Stomach (tissue), 19 donors: ENCODE measurements at places on chromosomes 1 and 21.

GRCh38 chr1:12618965-12619791 lies 1.2 kb upstream of the DHRS3 start:
- DNase-seq: peak; percentile 89

DNA sequence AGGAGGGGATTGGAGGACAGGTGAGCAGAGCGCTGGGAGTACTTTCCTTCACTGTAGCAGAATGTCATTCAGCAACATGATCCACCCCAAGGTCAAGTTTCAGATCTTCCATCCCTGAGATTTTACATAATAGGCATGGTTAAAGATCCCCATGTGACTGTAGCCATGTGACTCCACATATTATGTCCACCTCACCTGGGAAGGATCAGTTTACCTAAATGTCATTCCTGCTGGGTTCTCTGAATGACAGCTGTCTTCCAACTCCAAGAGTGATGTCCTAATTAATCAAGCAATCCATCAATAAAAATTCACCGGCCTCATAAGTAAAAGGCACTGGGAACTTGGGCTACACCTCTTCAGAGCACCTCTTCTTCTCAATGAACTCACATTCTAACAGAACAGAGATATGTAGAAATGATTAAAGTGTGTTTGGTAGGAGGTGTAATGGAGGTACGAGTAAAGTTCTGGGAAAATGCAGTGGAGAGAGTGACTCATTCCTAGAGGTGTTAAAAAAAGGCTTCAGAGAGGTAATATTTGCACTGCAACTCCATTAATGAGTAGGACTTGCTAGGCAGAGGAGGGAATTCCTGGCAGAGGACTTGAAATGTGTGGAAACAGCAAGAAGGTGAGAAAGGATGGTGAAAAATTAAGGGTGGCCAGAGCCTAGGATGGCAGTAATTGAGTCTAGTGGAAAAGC lies 22.2 kb upstream of the MAPKAPK2 start:
- no peak for DNase-seq

DNA sequence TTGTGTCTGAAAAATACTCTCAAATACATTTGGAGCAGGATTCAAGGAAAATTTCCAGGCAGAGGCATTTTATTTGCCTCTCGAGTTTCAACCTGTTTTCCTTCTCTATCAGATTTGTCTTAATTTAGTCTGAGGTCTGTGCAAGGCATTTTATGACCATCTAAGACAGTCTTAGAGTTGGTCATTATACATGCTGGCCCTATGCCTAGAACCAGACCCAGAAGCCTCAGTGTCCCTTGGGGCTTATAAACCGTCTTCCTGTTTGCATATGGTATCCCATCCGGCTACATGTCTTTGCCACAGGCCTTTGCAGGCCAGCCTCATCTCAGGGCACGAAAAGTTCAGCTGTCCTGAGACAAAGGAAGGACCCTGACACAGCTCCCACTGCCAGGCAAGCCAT lies 346.1 kb downstream of the SIPA1L2 start:
- DNase-seq: no peak

DNA sequence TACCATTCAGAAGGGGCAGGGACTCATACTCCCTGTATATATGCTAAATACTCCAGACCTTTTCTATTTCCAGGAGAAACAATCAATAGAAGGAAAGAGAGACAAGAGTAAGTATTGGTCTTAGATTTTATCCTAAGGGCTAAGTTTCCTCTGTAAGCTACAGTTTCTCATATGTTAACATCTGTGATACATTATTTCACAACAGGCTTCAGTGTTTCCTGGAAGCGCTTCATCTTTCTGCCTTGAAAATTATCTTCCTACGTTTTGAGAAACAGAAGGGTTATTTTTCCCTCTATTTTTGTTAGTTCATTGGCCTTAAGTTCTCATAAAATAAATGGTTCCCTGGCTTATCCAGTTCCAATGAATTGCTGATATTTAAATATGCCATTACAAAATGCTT lies 15.6 kb downstream of the FMO1 start:
- no peak for DNase-seq

DNA sequence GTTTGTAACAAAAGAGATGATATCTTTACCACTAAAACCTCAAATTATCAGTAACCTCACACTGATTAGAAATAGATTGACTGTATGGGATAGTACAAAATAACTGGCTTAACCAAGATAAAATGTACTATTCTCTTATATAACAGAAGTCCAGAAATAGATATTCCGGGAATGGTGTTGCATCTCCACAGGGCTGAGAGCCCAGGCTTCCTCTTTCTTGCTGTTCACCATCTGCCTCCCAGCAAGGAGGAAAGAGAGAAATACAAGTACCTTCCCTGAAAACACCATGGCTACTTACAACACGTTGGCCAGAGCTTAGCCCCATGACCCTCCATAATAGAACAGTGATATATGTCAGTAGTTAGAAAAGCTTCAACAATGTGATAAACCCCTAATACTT lies 47.0 kb upstream of the KCNK1 start:
- no peak for DNase-seq

DNA sequence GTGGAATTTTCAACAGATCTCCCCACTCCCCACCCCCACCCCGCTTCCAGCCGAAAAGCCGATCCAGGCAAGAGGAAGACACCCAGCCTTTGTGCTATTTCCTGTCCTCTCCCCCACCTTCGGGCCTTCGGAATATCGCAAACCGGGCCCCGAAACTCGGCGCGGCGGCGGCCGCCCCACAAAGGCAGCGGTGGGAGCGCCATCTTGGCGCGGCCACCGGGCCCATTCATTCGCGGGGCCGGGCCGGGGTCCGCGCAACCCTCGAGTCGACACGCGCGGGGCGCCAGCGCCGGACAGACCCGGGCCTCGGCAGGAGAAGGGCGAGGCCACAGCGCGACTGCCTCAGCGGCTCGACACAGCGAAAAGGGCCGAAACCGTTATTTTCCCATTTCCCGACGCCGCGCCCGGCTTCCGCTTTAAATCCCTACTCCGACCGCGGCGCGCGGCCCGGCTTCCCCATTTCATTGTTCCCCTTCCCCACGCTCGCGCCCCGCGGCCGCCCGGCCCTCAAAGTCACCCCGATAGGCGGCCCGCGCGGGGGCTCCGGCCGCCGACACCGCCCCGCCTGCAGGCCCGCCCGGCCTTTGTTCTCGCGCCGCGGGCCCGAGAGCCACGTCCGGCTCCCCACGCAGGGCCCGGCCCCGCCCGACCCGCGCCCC lies 911 bp downstream of the GNB1 start:
- peak; percentile 71 for DNase-seq

- no peak for DNase-seq
These were observed 27.9 kb downstream of the C1orf115 start for GRCh38 chr1:220717800-220718640.

- peak; percentile 49 for DNase-seq
These were observed 153.3 kb upstream of the SGIP1 start for GRCh38 chr1:66380452-66381212.

DNA sequence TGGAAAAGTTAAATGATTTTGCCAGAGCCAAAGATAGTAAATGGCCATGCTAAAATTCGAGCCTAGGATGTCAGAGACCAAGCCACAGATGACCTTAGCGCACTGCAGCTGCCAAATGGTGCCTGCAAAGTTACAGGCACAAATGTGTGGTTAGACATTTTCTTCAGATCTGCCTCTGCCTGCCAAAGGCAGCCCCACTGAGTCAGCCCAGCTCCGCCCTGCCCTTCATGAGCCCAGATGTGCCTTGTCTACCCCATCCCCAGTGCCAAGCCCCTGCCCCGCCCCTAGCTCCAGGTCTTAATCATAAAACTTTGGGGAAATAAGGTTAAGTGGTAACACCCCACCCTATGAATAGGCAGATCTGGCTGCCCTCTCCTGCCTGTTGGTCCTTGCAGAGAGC lies 105.9 kb downstream of the DTL start:
- no peak for DNase-seq

DNA sequence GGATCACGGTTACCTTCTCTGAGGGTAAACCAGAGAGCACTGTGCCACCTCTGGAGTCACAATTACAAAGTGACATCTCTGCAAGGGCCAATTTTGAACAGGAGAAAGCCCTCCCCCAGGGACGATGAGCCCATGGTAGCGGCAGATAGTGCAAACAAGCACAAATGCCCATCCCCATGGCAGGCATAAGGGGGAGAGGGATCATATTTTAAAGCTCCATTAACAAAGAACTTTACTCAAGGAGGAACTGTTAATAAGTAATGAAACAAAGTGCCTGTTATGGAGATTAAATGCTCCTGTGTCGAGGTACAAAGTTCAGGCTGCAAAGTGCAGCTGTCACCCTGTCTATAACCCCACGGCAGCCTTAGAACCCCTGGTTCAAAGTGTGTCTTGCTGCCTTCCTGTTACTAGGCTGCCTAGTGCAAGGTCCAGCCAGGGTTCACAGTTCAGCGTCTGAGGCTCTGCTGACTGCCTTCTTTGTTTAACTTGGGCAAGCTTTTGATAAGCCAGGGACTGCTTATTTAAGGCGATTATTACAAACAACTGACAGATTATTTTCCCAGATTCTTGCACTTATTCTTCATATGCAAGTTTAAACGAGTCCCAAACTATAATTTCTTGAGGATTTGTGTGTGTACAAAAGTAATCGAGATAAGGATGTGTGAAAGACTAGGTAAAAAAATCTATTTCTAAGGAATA lies 75.7 kb upstream of the NRIP1 start:
- peak; percentile 86 for DNase-seq

DNA sequence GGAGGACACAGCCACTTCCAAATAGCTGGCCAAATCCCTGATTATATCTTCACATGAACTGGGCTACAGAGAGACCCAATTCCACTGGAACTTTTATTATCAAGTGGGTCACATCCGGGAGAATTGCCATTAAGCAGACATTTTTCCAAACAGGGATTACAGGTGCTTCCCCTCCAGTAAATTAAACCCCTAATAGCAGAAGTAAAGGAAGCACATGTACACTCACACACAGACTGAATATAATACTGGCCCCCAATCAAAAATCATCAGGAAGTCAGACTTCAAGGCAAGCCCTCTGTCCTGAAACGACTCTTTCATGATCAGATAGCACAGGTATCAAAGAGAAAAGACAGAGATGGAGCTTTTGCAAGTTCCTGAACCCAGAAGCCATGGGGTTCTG lies 118.6 kb upstream of the PPP2R5A start:
- no peak for DNase-seq

- DNase-seq: no peak
These were observed 409.1 kb upstream of the KAZN start for GRCh38 chr1:14189381-14189780.

DNA sequence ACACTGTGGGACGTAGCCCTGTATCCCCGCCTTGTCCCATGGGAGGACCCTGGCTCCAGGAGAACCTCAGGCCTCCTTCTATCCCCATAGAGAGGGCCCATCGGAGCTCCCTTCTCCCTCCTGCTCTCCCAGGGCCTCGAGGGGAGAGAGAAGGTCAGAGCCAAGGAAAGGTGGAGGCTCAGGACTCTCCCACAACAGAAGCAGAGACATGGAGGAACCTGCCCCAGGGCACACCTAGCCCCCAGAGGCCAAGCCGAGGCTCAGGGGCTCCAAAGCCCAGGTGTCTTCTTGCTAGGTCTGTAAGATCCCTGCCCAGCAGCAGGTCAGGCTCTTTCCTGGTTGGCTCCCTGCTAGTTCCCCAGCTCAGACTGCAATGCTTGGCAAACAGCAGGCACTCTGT lies 34.4 kb upstream of the ARF1 start:
- no peak for DNase-seq

- DNase-seq: peak; percentile 77
These were observed 476 bp downstream of the BATF3 start for GRCh38 chr1:212699104-212699624.

DNA sequence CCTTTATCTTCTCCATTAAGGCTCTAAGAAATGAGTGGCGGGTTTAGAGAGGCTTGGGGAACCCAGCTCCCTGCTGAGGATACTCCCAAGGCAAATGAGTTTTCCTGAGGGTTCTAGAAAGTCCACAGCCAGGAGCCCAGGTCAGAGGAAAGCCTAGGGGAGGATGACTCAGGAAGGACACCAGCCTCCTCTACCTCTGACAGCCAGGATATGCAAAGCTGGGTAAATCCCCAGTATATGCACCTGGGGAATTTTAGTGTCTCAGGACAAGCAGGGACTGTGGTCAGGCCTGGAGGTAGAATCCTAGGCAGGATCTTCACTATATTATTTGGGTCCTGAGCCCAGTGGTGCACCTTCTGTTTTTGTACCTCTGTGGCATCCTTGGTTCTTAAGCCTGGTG lies 23.5 kb upstream of the WNT4 start:
- no peak for DNase-seq

DNA sequence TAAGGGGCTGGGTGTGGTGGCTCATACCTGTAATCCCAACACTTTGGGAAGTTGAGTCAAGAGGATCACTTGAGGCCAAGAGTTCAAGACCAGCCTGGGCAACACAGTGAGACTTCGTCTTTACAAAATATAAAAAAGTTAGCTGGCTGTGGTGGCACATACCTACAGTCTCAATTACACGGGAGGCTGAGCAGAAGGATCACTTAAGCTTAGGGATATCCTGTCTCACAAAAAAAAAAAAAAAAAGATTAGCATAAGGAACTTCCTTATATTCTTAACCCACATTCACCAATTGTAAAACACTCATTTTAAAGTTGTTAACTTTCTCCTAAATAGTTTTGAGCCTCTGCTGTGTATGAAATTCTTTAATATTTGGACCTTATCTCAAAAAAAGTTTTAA lies 53.1 kb downstream of the ABCD3 start:
- DNase-seq: no peak

- DNase-seq: no peak
These were observed 110.9 kb upstream of the C1orf174 start for GRCh38 chr1:4010814-4011605.

DNA sequence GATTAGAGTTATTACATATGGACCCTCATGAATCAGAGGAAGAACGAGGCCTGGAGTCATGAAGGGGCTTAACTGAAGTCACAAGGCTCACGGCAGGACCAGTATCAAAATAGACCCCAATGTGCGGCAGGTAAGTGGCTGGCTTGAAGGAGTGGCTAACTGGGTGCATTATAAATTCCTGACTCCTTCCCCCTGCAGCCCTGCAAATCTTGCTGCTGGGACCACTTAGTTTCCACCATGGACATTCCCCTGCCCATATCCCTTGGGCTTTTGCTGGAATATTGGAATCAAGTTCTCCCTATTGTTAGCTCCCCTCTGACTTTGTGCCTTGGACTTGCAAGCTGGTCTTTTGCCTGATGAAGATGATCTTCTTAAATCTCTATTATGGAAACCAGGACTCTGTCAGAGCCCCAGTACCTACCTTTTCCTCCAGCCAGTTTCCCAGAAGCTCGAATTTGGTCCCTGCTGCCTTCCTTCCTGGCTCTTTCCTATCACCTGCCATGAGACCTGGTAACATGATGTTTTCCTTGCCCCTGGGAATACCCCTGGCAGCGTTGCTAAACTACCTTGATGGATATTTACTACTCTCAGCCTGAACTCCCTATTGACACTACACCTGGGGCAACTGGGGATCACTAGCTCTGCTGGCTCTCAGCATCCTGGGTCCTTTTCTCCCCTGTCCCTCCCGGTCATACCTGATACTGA lies 156.0 kb upstream of the JUN start:
- DNase-seq: no peak
